H9 (cell line): ENCODE measurements at places on chromosomes 4 and X. TPM values are rescaled to one million over a fixed set of nuclear protein-coding genes. Genes with fewer than 3 reads are reported as not detected.

DNA sequence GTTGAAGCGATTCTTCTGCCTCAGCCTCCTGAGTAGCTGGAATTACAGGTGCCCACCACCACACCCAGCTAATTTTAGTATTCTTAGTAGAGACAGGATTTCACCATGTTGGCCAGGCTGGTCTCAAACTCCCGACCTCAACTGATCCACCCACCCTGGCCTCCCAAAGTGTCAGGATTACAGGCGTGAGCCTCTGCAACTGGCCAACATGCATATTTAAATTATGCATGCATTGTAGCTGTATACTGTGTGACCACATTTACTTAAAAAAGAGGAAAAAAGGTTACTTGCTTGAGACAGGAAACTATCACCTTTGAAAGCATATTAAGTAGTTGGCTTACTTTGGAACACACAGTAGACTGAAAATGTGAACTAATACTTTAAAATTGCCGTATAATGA is 29.5 kb downstream of the METTL14 start:
- DNase-seq = no peak

- no peak for DNase-seq
Observed at GRCh38 chrX:11464380-11464779, 171.2 kb downstream of the AMELX start.

DNA sequence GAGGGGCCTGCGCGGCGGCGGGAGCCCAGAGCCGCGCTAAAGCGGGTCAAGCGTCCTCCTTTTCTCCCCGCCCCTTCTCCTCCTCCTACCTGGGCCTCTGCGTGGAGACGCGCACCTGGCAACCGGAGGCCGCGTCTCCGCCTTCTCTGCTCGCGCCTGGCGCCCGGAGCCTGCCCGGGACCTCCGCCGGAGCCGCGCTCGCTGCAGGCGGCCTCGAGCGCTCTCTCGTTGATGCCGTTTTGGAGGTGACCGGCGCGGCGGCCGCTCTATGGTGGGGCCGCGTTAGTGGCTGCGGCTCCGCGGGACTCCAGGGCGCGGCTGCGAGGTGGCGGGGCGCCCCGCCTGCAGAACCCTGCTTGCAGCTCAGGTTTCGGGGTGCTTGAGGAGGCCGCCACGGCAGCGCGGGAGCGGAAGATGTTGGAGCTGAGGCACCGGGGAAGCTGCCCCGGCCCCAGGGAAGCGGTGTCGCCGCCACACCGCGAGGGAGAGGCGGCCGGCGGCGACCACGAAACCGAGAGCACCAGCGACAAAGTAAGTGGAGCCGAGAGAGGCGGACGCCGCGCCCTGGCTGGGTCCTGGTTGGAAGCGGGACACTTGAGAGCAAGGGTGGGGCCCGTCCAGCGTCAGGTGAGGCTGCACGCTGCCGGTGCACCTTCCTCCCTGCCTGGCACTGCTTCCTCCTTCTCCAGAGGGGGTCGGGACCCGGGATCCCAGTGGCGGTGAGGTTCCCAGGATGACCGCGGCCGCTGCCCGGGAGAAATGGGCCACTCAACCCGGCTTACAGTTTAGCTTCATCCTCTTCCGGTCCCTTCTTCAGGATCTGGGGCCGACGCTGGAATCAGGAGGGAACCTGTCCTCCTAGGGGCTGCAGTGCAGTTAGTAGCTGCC is at the start of gene CDS1:
Gene CDS1, plus strand, starts transcription at position 140 of the 888 bp plus-strand sequence. Its CDS starts 275 bp downstream, at position 415.
- DNase-seq = peak; percentile 59

- DNase-seq = no peak
Observed at GRCh38 chr4:118962540-118962939, 73.9 kb downstream of the SYNPO2 start.

DNA sequence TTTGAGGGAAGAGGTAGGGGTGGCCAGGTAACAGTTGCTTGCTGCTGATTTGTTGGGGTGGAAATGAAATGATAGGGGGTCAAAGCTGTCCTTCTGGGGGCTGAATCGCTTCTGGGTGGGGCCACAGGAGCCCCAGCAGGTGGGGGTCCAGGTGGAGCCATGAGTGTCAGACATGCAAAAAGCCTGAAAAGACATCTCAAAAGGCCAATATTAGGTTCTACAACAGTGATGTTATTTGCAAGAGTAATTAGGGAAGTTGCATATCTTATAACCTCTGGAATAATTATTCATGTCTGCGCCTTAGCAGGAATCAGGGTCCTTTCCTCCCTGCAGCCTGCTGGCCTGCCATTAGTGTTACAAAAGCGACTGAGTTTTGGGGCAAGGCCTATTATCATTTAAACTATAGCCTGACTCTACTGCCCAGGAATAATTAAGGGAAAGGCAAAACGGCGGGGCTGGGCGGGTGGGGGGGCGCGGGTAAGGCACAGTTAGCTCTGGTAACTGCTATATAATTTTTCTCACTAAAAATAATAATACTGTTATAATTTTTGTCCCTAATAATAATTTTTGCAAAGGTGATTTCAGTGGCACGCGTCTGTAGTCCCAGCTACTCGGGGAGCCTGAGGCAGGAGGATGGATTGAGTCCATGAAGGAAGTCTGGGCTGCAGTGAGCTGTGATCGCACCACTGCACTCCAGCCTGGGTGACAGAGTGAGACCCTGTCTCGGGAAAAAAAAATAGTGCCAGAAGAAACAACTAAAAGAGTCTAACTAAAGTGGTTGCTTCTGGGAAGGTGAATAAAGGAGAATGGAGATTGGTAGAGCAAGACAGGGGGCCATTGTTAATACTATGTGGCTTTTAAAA is 145.7 kb downstream of the MAGEB17 start:
- DNase-seq = peak; percentile 73

GRCh38 chrX:127404161-127404560 is 584.6 kb downstream of the PRR32 start:
- DNase-seq = no peak

DNA sequence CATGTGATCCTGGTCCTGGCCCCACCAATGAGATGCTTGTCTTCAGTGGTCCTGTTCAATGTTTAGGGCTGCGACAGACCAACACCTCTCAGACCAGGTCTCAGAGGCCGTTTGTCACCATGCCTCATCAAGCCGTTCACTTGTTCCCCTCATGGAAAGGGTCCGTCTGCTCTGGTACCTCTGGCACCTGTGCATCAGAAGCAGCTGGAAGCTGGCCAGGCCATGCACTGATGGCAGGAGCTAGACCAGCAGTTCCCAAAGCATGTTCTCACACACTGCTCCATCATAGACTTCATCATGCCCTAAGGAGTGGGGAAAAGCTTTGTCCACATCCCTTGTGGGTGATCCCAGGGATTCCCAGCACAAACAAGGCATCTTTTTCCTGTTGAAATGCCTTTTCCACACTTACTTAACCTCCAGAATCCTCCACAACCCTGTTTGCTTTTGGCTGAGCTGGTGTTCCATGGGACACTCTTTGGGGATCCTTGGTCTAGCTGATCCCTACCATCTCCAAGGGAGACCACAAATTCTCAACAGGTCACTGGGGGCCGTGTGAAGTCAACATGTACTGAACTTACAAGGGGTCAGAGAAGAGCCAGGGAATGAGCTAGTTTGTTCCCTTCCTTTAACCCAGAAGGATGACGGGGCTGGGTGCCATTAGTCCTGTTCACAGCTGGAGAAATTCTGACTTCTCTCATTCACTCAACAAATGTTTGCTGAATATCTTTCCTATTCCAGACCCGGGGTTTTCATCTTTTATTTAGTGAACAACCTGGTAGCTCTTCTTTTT is 21.8 kb downstream of the SH3TC1 start:
- no peak for DNase-seq

DNA sequence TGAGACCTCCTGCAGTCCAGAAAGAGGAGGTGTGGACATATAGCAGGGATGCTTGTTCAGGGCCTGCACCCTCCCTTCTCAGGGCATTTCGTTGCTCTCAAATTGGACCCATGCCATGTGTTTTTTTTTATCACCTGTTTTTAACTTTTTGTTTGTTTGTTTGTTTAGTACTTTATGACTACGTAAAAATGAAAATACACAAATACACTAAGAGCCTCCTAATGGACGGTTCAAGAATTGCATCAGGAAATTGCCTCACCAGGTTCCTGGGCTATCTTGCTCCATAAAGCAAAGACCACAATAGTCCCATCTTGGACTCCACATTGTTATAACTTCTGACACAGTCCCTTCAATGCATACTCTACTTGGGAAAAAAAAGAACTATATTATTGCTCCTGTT is 1685.9 kb upstream of the TENM3 start:
- no peak for DNase-seq

GRCh38 chr4:18012134-18012806 is 9.3 kb downstream of the LCORL start:
- no peak for DNase-seq

DNA sequence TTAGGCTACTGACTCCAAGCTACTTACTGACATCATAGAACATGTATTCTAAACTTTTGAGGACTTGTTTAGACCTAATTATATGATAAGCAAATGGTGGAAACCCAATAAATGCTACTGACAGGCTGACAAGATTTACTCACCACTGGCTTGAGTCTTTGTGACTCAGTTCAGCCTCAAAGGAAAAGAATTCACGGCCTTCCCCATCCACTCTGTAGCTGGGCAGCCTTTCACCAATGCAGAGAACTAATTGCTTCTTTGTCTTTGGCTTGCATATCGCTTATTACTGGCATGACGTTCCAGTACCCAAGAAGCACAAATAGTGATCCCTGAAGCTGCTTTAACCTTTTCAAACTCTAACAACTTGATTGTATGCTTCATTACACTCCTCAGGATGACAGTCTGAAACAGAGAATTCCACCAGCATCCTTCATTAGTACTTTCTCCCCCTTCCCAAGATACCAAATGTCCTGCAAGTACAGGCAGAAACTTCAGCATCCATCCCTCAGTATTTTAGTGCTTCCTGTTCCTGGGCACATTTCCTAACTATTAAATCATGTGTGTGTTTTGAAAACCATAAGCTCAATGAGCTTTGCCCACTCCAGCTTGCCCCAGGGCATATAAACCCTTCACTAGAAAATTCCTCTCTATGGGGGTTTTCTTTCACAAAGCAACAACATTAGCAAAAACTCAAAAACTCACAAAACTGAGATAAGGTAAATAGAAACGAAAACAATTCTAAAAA is 298.1 kb upstream of the SLC7A11 start:
- DNase-seq = no peak

DNA sequence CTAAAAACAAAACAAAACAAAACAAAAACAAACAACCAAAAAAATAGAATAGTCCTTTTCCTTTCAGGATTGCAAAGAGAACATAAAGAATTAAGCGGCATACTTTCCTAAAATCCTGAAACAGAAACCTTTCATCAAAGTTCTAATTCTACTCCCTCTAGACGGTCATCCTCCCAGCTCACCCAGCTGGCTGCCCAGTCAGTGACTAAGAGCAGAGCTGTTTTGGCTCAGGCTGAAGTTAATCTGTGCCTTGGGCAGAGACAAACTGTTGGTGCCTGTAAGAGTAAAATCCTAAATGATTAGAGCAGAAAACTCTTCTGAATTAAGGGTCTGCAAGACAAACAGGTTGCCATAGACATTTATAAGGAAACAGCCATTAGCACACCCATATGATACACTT is 17.6 kb upstream of the WAS start:
- no peak for DNase-seq

- DNase-seq = no peak
Observed at GRCh38 chrX:150542846-150543229, 25.6 kb upstream of the MTM1 start.

DNA sequence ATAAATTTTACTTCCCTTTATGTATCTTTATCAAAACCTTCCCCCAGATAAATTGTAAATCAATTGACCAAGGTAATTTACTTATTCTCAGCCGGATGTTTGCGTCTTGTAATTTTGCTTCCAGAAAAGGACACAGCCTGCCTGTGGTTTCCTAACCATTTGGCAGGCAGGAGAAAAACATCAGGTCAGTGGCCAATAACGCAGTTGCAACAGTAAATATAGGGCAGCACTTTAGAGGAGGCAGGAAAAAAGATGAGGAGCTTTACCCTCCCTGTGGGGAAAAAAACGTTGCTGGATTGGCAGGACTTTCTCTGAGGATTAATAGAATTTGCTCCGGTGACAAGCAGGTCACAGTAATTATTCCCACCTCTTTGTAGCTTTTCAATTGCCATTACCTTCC is 2618.1 kb downstream of the ARAP2 start:
- DNase-seq = no peak

GRCh38 chr4:94615451-94615850 is 142.3 kb upstream of the BMPR1B start:
- DNase-seq = no peak

GRCh38 chr4:876780-877179 is 50.9 kb upstream of the CPLX1 start:
- peak; percentile 60 for DNase-seq

DNA sequence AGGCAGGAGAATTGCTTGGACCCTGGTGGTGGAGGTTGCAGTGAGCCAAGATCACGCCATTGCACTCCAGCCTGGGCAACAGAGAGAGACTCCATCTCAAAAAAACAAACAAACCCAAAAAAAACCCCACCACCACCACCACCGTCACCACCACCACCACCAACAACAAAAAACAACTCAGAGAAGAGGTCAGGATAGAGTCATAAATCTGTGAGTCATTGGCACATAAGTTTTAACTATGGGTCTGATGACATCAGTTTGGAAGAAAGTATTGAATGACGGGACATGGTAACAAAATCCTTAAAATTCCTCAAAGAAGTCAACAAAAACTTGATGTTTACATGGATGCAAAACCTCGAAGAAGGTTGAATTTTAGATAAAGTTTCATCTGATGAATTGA is 288.0 kb upstream of the SFRP2 start:
- no peak for DNase-seq

DNA sequence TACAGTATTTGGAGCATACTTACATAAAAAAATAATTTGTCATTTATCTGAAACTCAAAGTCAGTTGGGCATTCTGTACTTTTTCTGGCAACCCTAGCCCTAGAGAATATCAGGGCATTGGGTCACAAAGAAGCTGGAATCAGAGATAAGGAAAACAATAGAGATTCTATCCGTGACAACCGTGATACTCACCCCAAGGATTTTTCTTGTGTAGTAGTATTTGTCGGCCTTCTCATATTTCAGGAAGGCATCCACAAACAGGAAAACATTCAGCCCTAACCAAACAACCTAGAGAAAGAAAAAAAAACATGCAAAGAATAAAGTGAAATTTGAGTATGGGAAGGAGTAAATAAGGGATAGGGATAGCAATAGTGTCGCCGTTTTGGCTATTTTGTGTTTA is 3.6 kb downstream of the NOX1 start:
- no peak for DNase-seq

DNA sequence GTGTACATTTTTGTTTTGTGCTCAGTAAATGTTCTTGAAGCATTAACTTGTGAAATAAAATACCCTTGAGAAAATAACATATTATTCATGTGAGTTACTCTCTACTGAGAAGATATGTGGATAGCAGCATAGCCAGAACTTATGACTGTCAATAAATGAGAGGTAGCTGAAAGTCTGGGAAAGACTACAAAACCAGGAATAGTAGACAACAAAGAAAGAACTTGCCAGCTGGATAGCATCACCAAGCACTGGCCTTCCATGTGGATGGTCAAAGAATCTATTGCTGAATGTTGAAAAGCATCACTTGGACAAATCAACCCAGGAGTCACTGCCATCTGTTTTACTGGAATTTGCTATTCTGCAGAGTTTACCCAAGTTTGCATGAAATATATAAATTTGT is 650.0 kb upstream of the HTR2C start:
- DNase-seq = no peak

VEGFC gene
- 0.35 and 0.46 TPM in 2 replicates for total RNA-seq

HEPH gene
- total RNA-seq = 55.7 and 60.6 TPM in 2 replicates

GPR119 gene
- total RNA-seq = not detected in 2 replicates

P2RY10 gene
- total RNA-seq = not detected in 2 replicates

STARD8 gene
- 0.39 and 0.52 TPM in 2 replicates for total RNA-seq

CXCL6 gene
- total RNA-seq = 0.85 and 1.3 TPM in 2 replicates

TMEM154 gene
- 0.77 and 1.7 TPM in 2 replicates for total RNA-seq

CABS1 gene
- total RNA-seq = 0.15 TPM in 1 of 2 replicates, not detected in the other

TLR10 gene
- total RNA-seq = not detected in 2 replicates

TRPC5OS gene
- not detected in 2 replicates for total RNA-seq
